NCI-H2107 (cell line): ENCODE measurements at places on chromosomes 4 and X.

DNA sequence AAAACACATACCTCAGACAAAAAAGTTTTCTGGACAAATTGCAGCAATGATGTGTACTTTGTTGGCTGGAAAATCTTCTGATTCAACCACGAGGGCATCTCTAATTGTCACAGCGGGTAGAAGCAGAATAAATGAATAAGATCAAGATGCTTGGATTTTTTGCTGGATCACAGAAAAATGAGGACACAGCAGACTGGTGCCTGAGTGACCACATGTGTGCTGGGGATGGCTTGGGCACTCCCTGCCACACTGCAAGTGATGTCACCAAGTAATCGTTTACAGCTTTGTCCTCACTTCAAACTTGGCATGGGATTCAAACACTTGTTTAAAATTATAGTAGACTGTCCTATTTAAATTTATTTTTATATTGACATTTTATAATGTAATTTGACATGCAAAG lies 557.0 kb downstream of the SPRY1 start:
- no peak for DNase-seq

GRCh38 chr4:168655182-168655581 lies 158.3 kb downstream of the PALLD start:
- no peak for DNase-seq

DNA sequence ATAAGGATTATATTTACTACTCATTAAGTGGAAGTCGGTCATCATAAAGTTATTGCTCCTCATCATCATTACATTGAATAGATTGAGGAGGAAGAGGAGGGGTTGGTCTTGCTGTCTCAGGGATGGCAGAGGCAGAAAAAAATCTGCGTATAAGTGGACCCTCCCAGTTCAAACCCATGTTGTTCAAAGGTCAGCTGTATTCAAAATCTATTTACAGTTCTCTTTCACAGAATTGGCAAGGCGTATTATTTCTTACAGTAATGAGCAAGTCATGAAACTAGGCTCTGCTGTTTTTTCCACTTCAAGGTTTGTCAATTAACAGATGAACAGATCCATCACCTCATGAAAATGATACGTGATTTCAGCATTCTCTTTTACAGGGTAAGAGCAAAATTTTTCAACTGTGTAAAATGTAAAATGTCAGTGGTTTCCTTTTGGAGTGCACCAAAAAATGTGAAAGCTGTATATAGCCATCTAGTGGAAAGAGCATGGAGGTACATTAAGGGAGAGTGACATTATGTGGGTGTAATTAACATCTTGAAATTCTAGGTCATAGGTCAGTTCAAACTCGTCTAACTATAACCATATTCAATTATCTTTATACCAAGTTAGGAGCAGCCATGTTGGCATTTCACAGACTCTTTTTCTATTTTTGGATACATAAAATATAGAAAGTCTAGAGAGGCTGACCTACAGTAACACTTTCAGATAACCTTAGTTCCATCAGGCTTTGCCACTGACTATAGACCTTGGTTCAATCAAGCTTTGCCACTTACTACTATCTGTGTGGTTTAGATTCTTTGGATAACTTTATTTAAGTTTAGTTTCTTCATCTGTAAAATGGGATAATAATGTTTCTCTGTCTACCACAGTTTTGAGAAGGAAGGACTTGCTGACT lies 30.1 kb downstream of the NEIL3 start:
- no peak for DNase-seq

DNA sequence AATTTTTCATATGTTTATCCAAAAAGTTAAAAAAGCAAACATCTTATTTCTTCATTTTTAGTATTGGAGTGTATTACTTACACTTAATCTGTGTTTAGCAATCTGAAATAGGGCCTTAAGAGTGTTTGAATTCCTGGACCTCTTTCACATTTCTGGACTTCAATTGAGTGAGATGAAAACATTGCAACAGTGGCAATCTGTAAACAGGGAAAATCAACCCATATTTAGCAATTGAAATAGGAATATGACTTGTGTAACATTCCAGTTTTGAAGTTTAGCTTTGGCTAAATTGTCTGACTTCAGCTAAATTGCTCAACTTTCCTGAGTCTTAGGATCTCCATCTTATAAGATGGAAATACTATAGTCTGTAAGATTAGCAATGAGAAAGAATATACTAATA lies 34.6 kb upstream of the FHL1 start:
- DNase-seq, result no peak

- no peak for DNase-seq
Measured at GRCh38 chrX:41600291-41600690, 88.5 kb upstream of the GPR34 start.

DNA sequence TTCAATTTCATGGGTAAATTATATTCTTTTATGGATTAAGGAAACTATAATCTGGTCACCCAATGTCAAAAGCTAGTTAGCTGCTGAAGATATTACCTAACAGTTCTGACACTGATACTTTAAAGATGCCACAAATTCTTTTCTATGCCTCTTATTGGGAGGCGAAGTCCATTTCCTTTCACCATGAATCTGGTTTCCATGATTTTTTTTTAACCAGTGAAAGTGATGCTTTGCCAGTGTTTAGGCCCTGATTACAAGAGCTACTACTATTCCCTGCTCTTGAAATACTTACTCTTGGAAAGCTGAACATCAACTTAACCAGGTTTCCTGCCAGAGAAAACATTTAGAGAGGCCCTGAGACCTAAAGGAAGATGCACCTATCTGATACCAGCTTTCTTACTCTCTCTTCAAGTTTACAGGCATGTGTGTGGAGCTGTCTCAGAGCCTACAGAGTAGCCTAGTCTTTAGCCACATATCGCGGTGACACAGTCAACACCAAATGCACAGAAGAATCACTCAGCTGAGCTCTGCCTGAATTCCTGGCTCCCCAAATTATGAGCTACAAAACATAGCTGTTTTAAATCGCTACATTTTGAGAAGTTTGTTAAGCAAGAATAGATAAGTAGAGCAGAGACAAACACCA lies 1280.8 kb downstream of the PCDH7 start:
- no peak for DNase-seq

DNA sequence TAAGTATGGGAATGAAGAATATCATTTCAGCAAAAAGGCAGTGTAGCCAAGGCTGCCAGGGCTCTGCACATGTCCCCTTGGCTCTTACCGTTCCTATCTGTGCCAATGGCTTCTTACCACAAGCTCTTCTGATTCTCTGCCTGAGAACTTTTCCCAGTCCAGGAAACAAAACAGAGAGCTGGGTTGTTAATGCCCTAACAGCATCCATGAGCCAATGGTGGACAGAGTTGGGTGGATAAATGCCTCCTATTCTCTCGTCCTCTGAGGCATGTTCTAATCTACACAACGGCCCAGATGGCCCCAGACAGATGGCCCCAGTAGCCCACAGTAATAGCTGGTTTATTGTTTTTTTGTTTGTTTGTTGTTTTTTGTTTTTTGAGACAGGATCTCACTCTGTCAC lies 28.0 kb downstream of the SCD5 start:
- no peak for DNase-seq

- DNase-seq, result no peak
Measured at GRCh38 chr4:169052594-169052945, 42.5 kb upstream of the CBR4 start.

GRCh38 chrX:117808426-117808825 lies 308.2 kb downstream of the KLHL13 start:
- DNase-seq, result no peak

GRCh38 chr4:20825505-20825904 lies 125.2 kb downstream of the PACRGL start:
- DNase-seq, result no peak

DNA sequence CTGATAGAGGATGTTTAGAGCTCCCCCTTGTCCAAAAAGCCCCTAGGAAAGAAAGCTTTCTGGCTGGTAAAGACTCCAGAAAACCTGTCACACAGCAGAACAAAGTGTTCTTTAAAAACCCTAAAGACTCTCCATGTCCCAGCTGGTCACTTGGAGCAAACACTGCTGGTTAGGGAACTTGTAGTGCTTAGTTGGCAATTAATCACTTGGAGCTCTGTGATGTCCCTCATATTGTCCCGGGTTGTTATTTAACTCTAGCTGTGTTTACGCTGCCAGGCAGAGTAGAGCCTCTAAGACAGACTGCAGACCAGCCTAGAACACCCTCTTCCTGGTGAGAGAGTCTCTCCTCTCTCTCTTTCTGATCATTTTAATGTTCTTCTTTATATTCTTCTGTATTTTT lies 267.3 kb downstream of the BCOR start:
- no peak for DNase-seq

- no peak for DNase-seq
Measured at GRCh38 chr4:10983268-10983667, 298.7 kb upstream of the CLNK start.

GRCh38 chrX:114583646-114584374 lies at the start of gene HTR2C:
HTR2C (plus strand) TSS chrX:114584086; CDS start chrX:114726937, 142,851 bp downstream.
- no peak for DNase-seq

DNA sequence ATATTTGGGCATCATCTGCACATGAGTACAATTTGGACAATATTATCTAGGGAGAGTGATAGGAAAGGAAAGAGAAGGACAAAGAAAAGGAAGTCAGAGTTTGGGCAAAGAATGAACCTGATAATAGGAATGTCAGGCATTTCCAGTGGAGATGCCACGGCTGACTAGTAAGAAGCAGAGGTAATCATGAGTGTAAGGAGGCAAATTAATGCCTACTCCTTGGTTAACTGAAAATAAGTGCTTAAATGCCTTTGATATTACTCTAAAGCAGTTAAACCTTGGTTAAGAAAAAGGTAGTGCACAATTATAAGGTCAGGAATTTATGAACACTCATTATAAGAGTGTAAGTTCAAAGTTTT lies 99.2 kb upstream of the DDIT4L start:
- no peak for DNase-seq

GRCh38 chr4:77177199-77177598 lies 20.2 kb downstream of the CCNG2 start:
- no peak for DNase-seq

DNA sequence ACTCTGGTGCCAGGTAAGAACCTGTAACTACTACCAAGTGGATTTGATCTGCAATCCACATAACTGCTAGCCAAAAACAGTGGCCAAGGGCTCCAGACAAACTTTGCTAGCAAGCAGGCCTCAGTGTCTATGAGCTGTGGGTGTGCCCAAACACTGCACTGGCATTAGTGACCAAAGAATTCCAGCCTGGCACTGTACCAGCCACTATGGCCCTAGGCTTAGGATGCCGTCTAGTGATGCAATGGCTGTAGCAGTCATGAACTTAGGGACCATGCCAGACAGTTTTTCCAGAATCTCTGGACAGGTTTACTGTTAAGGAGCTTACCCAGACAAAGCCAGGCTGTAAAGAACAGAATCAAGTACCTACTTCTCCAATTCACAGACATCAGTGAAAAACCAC lies 33.7 kb upstream of the PRR27 start:
- no peak for DNase-seq

- DNase-seq, result no peak
Measured at GRCh38 chr4:140924761-140925392, 168.7 kb upstream of the TBC1D9 start.

DNA sequence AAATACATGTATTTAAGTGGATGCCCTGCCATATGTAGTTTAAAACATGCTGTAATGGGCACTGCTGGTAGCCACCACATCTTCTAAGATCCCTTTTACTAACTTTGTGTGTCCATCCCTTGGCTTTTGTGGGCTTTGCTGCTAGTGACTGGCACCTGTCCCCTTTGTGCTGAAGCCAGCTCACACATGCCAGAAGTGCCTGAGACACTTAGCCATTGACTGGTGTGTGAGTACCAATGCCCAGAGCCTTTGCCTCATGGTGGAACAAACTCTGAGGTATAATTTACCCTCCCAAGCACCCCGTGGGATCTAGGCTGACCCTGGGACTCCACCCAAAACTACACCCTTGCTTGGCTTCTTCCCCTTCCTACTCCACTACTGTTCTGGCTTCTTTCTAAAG lies 33.0 kb downstream of the ARHGAP6 start:
- DNase-seq, result no peak

DNA sequence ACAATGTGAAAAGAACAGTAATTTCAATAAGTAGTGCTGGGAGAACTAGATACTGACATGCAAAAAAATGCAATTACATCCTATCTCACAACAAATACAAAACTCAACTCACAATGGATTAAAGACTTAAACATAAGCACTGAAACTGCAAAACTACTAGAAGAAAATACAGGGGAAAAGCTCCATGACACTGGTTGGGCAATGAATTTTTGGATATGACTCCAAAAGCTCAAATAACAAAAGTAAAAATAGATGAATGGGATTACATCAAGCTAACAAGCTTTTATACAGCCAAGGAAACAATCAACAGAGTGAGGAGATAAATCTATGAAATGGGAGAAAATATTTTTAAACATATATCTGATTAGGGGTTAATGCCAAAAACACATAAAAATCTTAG lies 53.1 kb downstream of the ANKRD17 start:
- no peak for DNase-seq

GRCh38 chr4:141706445-141706844 lies 70.1 kb downstream of the IL15 start:
- DNase-seq, result no peak

DNA sequence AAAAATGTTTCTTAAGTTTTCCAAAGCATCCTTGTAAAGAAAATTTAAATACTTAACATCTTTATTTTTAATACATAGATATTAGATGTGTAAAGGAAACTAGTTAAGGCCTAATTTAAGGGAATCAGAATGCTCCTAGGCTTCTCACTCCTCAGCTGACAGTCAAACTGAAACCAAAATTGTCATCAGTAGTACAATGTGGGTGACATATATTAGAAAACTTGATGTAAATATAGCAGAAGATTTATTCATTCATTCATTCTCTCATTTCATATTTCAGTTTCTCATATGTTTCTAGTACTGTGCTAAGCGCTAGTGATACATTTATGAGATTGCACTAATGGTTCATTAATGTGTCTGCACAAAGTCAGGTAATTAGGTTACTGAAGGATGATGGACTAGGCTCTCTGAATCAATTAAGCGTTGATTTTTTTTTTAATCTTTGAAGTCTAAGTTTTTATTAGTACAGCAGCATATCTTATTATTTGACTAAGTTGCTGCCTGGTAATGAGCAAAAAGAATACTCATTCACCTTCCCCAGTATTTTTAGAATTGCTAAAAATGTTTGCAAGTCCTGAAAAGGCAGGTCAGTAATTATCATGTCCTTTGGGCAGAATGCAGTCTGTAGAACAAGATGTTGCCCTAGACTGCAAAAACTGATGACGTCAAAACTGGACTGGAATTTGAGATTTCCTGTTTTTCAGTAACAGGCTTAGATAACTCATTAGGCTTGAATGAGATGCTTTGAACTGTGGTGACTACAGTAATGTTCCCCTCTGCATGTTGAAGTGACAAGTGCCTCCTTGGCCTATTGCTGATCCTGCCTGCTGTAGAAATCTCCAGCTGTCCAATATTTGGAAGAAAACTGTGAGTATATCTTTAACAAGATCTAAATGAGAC lies 128.7 kb downstream of the ARHGAP24 start:
- no peak for DNase-seq

DNA sequence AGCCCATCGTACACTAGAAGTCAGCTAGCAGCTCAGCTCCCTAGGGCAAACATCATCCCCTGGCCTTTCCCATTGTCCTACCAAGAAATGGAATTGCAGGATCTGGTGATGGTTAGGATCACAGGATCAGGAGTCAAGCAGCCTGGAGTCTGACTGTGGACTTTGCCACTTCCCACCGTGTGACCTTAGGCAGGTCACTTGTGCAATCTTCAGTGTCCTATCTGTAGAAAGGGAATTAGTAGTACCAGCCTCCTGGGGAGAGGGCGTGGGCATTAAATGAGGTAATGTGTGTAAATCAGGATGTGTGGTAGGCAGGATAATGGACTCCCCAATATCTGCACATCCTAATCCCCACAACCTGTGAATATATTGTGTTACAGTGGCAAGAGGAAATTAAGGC lies 38.6 kb upstream of the APLN start:
- DNase-seq, result no peak

GRCh38 chrX:69603566-69604194 lies 12.2 kb upstream of the EDA start:
- DNase-seq, result no peak
